ENCODE measurements at places on chromosomes 2 and 18.
A peak's percentile ranks its signal among the peaks of the same experiment; 100 is the strongest.

- no peak for DNase-seq
Observed at GRCh38 chr2:212495046-212495445, 43.6 kb downstream of the ERBB4 start.

GRCh38 chr18:3466872-3467271 is 16.9 kb downstream of the TGIF1 start:
- DNase-seq = peak; percentile 19

DNA sequence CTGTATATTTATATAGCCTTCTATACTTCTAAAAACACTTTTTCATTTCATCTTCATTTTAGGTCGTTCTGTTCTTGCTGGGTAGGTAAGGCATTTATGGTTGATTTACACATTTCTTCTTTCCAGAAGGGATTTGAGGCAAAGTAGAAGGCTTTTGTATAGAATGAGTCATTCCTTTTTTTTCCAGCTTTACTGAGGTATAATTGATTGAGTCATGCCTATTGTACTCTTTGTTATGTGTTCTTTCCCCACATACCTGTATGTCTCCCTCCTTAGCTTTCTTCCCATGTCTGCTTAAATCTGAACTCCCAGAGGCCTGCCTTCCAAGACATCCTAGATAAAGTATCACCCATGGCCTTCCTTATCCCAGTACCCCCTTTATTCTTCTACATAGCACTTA is 4.8 kb upstream of the CDC42EP3 start:
- no peak for DNase-seq

DNA sequence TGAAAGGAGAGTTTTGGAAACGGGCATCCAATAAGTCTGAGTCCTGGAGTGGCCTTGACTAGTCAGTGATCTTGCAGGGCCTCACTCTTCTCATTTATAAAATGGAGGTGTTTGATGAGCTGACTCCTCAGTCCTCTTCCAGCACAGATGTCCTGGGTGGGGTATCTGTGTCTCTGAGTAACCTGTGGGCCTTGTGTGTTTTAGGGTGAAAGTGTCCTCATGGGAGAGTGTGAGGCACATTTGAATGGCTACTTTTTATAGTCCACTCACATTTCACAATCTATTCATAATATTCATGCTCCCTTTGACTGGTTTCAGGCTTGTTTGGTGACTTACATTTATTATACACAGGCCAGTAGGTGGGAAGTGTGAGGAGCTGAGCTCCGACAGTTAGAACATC is 106.4 kb upstream of the CELF4 start:
- DNase-seq = no peak

GRCh38 chr2:232335859-232336215 is 42.7 kb upstream of the ALPP start:
- no peak for DNase-seq

DNA sequence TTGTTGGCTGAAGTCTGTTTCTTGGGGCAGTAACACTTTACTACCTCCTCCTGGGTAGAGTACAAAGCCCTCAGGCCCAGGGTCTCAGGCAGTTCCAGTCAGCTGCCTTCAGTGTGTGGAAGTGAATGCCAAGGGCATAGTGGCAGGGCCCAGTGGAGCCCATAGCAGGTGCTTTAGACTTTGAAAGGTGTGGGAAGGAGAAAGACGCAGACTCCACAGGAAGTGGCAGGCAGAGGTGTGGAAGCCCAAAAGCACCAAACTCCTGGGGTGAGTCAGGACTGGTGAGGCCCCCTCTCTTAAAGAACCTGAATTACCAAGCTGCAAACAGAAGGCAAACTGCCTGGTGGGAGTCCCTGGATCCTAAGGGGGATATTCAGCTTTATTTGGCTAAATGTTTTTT is 45.3 kb downstream of the ADAM23 start:
- no peak for DNase-seq

GRCh38 chr2:240933048-240933965 is 27.2 kb downstream of the CROCC2 start:
- DNase-seq = no peak

GRCh38 chr2:30770816-30771576 is 36.2 kb downstream of the CAPN13 start:
- no peak for DNase-seq

DNA sequence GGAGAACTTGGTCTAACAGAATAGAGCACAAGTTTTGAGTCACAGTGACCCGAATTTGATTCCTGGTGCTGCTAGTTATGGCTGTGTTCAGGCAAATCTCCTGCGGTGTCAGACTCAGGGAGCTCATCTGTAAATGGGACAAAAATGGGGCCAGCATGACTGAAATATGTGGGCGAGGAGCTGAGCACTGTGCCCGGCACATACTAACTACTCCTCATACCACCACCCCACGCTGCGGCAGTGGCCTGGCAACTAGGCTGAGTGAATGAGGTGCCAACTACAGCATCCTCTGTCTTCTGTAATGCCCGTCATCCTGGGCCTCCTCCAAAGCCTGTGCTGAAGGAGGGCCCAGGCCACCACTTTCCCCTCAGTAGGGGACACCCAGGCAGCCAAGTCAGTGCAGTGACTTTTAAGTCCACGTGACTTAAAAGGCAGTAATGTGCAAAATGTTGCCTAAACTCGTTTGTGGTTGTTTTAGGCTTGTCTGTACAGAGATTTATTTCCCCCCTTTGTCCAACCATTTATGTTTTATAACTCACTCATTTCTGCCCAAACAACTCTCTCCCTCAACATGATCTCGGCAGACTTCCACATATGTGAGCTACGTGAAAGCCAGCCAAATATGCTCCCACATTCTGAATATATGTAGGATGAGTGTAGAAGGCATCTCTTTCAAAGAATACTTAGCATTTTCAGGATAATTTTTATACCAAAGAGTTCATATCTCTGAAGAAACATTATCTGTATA is 773.7 kb downstream of the TSN start:
- DNase-seq = no peak

GRCh38 chr2:27131429-27131828 is 3.0 kb downstream of the PREB start:
- no peak for DNase-seq

GRCh38 chr2:219082332-219082958 is 21.7 kb upstream of the IHH start:
- DNase-seq = no peak

- DNase-seq = no peak
Observed at GRCh38 chr2:105379741-105380186, 19.1 kb downstream of the FHL2 start.

DNA sequence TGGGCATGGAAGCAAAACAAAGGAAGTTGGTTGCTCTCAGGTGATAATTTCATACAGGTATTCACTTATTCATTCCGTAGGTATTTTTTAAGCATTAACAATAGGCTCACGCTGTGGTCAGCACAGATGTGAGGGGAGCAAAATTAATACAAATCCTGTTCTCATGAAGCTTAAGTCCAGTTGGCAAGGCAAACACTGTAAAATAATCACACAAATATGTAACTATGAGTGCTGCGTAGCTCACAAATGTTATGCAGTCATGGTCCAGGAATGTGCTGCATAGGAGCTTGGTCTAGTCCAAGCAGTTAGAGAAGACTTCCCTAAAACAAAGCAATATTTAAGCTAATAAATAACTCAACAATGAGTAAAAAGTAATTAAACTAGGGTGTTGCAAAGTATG is 23.9 kb downstream of the SP5 start:
- DNase-seq = no peak

Measured in activated CD8-positive, alpha-beta T cell treated with anti-CD3 and anti-CD28 coated beads, Interleukin-2, amount 10 ng/mL, durations not matched to agents 7 days and 5 days (primary cell).